ENCODE measurements at places on chromosomes 13 and 19.

DNA sequence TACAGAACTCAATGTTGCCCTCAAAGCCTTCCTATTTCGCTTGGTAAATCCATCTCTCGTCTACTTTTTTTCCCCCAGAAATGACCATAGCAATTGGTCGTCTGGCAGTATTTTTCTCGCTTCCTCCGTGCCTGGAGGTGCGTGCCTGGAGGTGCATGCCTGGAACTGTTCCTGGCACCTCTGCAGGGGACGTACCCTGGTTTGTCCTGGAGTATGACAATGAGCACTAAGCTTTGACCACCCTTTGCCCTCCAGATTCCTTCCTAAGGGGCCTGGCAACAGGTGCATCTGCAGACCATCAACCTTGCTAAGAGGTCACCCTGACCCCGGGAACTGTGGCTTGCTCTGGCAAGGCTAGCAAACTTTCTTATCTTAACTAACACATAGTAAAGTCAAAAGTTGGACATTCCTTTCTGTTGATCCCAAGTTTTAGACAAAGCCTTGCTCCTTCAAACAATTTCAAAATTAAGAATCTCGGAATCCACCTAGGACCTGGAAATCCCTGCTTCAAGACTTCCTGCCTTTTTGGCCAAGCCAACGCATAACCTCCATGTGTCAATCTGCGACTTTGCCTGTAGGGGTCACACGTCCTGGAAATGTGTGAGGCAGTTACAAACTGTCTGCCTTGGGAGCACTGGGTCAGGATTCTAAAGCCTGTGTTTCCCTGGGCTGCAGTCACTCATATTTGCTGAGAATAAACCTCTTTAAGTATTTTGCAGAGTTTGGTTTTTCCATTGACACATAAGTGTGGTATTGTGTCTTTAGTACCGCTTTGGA, 28.8 kb upstream of the TUBGCP3 start:
- peak; percentile 31 for DNase-seq

DNA sequence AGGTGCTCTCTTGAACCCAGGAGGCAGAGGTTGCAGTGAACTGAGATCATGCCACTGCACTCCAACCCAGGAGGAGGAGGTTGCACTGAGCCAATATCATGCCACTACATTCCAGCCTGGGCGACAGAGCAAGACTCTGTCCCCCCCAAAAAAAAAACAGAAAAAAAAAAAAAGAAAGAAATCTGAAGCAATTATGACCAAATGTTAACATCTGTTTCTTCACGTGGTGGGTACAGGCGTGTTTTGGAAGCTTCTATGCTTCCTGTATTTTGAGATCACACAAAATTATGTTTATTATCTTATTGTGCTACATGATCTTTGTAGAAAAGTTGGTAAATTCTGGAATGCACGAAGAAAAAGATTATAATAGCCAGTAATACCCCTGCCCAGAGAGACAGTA, 2.7 kb upstream of the ACP5 start:
- DNase-seq: no peak

DNA sequence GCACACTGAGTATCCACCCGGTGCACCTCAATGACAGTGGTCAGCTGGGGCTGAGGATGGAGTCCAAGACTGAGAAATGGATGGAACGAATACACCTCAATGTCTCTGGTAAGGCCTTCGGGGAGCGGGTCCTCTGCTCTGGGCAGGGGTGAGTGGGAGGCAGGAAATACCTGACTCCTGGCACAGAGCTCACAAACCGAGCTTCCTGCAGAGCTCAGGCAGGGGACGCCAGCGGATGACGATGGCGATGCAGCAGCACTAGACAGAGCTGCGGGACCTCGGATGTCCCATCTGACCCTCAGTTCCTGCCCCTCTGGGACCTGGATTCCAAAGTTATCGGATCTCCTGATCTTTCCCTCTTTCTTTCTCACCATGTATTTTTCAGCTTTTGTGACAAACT, 3.8 kb downstream of the CD22 start:
- DNase-seq: peak; percentile 16

GRCh38 chr19:9903336-9903735, 33.0 kb downstream of the OLFM2 start:
- no peak for DNase-seq

DNA sequence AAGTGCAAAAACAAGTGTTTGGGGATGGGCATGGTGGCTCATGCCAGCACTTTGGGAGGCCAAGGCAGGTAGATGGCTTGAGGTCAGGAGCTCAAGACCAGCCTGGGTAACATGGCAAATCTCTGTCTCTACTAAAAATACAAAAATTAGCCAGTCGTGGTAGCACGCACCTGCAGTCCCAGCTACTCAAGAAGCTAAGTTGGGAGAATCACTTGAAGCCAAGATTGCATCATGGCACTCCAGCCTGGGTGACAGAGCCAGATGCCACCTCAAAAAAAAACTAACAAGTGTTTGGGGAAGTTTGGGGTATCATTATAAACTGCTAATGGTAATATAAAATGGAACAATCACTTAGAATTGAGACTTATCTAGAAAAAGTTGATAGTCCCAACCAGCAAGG, 24.6 kb downstream of the XPO4 start:
- no peak for DNase-seq

DNA sequence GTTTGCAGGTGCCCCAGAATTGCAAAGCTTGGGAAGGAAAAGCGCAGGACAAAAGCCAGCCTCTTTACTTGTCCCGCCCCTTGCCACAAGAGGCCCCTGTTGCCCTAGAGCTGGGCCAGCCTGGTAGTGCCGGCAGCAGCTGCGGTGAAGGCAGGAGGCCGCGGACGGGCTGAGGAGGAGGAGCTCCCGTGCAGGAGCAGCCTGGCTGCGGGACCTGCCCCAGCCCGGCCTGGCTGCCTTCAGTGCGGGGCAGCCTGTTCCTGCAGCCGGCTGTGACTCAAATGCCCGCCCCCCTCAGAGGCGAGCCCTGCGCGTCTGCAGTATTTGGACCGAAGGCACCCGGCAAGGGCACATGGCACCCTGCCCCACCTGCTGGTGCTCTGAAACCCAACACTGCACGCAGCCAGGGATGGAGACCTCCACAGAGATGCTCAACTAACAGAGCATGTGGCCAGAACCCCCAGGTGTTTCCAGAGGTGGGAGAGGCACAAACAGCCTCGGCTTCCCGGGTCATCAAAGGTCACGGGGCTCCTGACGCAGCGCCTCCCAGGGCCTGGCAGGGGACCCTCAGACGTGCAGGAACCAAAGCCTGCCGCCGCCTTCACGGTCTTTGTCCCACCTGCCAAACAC, 29.7 kb downstream of the NAXD start:
- DNase-seq: peak; percentile 64

DNA sequence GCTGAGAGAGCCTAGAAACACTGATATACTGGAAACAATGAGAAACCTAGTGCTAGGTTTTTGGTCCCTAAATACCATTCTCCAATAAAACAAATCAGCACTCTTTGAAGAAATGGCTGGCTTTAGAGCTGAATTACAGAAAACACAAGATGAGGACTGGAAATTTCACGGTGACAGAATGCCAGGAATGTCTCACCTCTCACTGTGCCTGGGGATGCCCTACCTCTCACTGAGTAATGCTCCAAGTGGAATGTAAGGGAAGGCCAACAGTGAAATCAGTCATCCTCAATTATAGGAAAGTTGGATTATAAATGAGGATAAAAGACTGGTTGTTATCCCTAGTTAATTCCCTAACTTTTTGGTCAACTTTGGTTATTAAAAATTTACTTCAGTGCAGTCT, 259.0 kb downstream of the NALCN start:
- no peak for DNase-seq

GRCh38 chr19:11435833-11436313, 438 bp downstream of the PRKCSH start:
- peak; percentile 20 for DNase-seq

- no peak for DNase-seq
Measured at GRCh38 chr13:44199627-44200207, 173.9 kb upstream of the SERP2 start.

DNA sequence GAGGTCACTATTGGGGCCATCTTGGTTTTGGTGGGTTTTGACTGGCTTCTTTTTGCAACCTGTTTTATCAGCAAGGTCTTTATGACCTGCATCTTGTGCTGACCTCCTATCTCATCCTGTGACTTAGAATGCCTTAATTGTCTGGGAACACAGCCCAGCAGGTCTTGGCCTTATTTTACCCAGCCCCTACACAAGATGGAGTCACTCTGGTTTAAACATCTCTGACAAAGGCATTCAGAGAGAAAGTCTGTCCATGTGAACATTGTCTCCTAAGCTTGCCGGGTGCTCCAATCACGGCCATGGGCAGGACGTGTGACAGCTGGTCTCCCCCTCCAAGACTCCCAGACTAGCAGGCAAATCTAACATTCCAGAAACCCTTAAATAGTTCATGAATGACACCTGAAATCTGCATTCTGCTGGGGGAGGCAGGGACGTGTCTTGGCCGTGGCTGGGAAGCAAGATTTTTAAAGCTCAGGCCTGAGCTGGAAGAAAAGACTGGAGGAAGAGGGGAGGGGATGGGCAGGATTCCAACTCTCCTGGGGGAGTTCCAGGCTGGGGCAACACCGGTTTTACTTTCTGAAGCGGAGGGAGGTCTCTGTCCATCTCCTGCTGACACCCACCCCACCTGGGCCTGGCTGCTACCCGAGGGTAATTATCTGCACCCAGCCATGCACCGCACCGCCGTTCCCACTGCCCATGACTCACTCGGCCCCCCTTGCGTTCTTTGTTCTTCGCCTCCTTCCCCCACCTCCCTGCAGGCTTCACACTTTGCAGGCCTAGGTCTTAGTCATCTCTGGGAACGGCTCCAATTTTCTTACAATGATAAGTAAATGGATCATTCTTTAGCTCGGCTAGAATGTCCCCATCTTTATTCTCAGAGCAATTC, 11.6 kb upstream of the OR1M1 start:
- no peak for DNase-seq

- no peak for DNase-seq
Measured at GRCh38 chr13:74004109-74004508, 130.1 kb downstream of the KLF12 start.

DNA sequence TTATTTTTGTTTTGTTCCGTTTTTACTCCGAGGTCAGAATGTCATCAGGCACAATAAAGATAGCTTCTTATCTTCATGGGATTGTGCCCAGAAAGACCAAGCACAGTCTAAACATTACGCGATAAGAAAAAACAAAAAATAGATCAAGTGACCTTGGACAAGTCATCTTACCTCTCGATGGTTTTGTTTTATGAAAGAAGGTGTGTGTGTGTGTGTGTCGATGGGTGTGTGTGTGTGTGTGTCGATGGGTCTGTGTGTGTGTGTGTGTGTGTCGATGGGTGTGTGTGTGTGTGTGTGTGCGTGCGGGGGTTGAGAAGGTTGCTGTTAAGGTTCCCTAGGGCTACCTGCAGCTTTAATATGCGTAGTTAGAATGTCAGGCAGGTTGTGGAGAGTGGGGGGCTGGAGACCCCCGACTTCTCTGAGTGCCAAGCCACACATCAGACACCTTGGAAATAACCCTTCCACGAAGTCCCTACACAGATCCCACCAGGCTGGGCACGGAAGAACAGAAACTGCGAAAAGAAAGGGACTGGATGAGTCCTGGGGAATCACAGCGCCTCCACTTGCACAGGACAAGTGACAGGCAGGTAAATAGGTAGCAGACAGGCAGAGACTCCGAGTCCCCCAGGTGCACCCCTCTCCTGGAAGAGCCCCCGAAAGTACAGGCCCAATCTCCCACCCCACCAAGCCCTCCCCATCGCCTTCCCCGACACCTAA, 458 bp upstream of the ATP8A2 start:
- DNase-seq: no peak

DNA sequence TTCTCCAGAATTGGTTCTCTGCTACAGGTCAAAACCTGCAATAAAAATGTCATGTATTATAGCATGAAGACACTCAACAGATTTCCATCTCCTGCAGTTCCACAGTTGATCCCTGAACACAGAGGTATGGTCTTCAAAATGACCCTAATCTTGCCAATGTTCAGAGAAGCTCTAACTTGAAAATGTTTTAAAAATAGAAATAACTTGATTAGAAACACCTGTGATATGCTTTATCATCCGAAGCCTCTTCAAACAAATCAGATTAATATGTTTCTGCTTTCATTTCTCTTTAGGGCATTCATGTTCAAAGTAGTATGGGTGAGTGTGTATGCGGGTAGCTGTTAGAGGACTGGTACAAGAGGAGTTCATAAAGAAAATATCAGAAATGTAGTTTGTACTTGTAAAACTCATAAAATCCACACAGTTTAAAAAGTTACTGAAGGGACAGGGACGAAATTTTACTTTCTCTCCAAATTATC, 60.4 kb downstream of the KCNRG start:
- DNase-seq: no peak

DNA sequence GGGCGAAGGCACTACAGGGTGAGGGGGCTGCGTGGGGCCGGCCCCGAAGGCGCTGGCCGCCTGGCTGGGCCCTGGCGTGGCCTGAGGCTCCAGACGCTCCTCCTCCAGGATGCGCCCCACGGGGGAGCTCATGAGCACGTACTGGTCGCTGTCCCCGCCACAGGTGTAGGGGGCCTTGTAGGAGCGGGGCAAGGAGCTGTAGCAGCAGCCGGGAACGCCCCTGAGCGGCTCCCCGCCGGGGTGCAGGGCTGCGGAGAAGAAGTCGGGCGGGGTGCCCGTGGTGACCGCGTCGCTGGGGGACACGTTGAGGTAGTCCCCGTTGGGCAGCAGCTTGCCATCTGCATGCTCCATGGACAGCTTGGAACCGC, 3.0 kb downstream of the IRS2 start:
- no peak for DNase-seq

- DNase-seq: no peak
Measured at GRCh38 chr13:102968572-102969228, 97.5 kb downstream of the SLC10A2 start.

- DNase-seq: no peak
Measured at GRCh38 chr13:48231080-48231479, 1.9 kb upstream of the ITM2B start.

- no peak for DNase-seq
Measured at GRCh38 chr19:58154287-58154678, 3.7 kb upstream of the ZNF329 start.

DNA sequence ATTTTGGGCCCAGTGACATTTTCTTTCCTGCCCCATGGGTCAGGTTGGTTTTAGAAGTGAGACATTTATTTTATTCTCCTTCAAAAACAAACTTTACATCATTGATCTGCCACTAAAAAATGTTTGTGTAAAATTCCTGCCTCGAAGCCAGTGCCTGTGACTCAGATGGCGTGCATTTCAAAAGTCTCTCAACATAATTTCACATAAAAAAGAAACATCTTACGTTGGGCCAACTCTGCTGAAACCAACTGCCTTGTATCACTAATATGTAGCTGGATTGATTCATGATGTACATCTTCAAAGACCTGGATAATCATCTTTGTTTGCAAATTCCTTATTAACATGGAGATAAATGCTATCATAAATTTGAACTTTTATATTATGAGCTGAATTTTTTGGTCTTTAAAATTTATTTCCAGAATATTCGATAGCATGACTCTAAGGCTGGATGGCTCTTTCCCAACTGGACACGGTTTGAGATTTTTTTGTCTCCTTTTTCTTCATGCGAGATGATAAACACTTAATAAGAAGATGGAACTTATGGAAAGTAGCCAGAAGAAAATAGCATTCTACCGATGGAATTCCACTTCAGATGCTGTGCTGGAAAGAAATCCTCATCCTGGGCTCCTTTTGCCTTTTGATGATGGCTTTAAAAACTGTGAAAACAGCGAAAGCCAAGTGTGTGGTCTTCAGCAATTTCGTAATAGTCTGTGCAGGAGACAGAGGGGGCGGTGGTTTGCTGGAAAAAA, 420.5 kb downstream of the FGF9 start:
- no peak for DNase-seq

GRCh38 chr13:67935626-67936025, 705.5 kb upstream of the PCDH9 start:
- no peak for DNase-seq

GRCh38 chr19:35468637-35469036, 20.6 kb downstream of the FFAR2 start:
- DNase-seq: peak; percentile 56
